ENCODE measurements at places on chromosomes 3 and 15. TPM values are rescaled to one million over a fixed set of nuclear protein-coding genes. Genes with fewer than 3 reads are reported as not detected.

GRCh38 chr3:107599772-107600145, 77.0 kb downstream of the BBX start:
- DNase-seq = no peak

DNA sequence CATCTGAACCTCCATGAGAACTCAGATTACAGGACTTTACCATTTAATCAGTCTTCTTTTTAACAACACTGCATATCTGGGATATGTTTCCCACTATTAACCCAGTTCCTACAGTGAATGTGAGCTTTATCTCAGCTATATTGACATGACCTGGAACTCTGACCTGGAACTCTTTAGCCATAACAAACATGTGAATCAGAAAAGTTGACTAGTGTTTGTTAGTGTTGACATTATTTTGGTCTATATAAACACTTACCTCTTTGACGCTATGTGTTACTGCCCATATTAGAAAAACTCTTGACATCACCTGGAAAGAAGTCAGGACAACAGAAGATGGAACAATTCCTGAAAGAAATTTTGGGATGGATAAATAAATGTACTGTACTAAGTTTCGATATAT, 56.7 kb downstream of the HACD2 start:
- no peak for DNase-seq

GRCh38 chr15:38389924-38390542, 63.9 kb upstream of the FAM98B start:
- DNase-seq = peak; percentile 61

GRCh38 chr3:59800481-59800880, 750.7 kb upstream of the CFAP20DC start:
- no peak for DNase-seq

WHAMM gene
- 2.5 TPM for total RNA-seq

P4HTM gene
- total RNA-seq = 11.1 TPM

All from Daoy (cell line).